Cortex of kidney (tissue), 1 donor: ENCODE measurements at places on chromosomes 5 and 9.

- no peak for DNase-seq
Observed at GRCh38 chr5:181188700-181189362, 16.2 kb downstream of the TRIM7 start.

DNA sequence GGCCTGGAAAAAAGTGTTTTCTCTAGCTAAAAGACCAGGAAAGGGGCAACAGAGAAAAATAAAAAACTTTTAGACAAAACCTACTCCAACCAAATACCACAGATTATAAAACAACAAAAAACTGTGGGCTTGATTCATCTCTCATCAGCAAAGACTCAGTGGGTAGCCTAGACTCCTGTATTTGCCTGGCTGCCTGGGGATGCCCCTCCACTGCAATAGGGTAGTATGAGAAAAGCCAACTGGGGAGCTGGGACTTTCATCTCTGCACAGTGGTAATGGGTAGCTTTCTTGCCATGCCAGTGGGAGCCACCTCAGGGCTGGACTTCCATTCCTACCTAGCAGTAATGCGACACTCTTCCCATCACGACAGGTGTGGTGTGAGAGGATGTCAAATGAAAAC lies 7.5 kb downstream of the ZNF484 start:
- no peak for DNase-seq

DNA sequence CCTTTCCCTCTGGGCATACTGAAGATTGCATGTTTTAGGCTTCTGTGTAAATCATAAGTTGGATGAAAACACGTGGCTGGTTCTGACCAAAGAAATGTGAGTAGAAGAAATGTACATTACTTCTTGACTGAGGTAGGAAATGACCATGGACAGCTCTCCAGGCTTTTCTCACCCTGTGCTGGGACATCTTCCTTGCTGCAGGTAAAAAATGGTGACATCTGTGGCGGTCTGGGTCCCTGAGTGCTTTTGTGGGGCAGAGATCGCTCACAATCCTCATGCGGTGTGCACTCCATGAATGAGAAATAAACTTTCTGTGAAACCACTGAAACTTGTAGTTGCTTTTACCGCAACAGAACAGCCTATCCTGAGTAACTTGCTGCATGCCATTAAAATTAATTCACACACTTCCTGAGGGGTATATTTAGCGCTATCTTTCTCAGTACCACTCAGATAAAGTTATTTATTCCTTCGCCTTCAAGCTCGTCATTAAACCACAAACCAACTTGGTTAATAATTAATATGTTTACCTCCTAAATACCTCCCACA lies 730.4 kb downstream of the EFNA5 start:
- no peak for DNase-seq

DNA sequence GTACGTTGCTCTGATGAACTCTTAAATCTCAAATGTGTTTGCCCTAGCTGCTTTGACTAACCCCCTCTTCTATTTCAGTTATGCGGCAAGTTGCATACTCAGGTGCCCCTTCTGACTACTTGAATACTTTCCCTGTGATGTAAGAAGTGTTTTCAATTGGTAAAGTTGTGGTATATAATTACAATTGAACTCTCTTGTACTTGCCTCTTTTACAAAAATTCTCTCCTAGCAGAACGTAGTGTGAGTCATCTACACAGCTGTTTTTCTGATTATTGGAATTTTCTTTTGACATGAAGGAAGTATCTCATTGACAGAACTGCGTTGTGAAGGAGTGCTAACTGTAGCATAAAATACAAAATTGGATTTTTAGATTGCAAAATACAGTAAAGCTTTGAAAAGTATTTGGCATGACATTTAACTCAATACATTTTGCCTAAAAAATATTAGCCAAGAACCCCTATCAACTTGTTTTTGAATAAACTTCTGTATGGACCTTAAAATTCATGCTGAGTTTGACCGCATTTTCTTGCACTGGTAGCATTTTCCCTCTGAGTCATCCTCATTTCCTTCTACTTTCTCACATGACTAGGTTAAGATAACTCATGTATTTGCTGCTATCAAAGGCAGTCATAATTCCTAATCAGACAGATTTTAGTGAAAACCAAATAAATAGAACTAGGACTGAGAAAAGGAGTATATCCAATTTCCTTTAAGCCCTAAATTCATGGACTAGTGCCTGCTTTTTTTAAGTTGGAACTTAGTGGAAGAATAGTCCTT lies 6.3 kb downstream of the CRHBP start:
- DNase-seq = no peak

GRCh38 chr5:150120617-150121447 lies 34.5 kb upstream of the CSF1R start:
- DNase-seq = no peak

DNA sequence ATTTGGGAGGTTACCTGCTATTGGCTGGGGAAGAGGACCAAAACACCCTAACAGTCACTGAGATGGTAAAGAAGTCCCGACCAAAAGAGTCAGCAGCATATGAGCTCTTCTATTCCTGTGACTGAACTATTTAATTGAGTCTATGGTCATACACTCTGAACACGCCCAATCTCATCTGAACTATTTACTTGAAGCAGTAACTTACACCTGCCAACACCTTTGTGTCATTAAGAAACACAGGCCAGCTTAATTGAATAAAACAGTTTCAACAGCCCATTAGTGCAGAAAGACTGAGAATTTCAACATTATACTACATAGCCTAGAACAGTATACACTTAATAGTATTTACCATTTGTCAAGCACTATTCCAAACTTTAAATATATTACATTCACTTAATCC lies 47.8 kb downstream of the NR6A1 start:
- no peak for DNase-seq

GRCh38 chr9:35981699-35982098 lies 23.7 kb upstream of the OR2S2 start:
- no peak for DNase-seq

DNA sequence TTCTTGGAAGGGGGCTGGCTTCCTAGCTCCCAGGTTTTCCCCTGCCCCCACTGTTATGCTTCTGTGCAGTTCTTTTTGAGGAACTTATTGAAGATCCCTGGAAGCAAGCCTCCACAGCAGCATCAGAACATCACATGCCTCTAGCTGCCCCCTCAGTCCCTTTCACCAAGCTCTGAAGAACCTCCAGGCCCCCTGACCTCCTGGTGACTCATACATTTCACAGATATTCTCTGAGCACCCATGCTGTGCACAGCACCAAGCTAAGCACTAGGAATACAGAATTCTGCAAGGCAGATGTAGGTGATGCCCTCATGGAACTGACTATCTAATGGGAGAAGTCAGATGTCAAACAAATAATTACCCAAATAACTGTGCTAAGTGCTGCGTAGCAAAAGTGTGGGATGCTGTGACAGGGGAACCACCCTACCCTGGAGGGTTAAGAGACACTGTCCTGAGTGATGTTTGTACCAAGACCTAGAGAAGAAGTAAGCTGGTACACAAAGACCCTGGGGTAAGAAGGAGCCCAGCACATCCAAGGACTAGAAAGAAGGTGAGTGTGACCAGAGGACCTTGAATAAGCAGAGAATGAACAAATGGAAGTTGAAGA lies 213.7 kb upstream of the NR4A3 start:
- DNase-seq = no peak

DNA sequence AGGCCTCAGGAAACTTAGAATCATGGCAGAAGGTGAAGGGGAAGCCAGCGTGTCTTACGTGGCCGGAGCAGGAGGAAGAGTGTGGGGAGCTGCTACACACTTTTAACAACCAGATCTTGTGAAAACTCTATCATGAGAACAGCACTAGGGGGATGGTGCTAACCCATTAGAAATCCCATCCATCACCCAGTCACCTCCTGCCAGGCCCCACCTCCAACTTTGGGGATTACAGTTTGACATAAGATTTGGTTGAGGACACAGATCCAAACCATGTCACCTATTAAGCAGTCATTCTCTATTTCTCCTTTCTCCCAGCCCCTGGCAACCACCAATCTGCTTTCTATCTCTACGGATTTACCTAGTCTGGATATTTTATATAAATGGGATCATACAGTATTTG lies 26.9 kb downstream of the PBX3 start:
- no peak for DNase-seq

DNA sequence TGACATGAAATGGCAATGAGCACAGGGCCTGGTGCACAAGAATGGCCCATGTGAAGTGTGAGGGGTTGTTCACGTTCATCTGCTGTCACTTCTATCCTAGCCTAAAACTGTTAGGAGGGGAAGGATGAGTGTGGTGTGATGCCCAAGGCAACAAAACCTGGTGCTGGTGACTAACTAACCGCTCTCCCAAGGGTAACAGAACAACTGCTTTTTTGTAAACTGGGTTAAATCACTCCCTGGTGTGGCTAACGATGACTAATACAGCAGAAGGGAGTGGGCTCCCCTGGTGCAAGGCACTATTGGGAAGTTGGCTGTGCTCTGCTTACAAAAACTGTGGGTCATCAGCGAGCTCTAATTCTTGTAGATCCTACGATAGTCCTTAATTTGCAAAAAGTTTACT lies 103.2 kb upstream of the VCAN start:
- DNase-seq = no peak

DNA sequence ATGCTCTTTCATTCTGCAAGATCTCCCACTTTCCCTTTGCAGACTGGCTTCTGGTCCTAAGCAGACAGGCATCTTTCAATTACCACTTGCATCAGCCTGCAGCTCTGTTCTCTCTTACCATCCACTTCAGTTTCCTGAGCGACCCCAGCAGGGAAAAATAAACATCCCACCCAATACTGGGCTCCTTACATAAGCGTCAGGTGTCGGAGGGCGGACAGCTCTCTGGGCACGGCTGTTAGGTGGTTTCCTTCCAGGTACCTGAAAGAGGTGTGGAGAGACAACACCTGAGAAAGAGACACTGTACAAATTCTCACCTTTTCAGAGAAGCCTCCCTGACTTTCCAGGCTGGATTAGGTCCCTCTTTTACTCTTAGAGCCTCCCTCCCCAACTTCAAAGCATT lies 145.1 kb upstream of the PANK3 start:
- DNase-seq = no peak

- no peak for DNase-seq
Observed at GRCh38 chr9:91840469-91840868, 109.6 kb downstream of the ROR2 start.
